ENCODE measurements at places on chromosomes 3 and 15. TPM values are rescaled to one million over a fixed set of nuclear protein-coding genes. Genes with fewer than 3 reads are reported as not detected.

The OCA2 gene
- 0.17 TPM for polyA plus RNA-seq

The PLSCR2 gene
- not detected for polyA plus RNA-seq

The RPL22L1 gene
- polyA plus RNA-seq: 387 TPM

The SAMD7 gene
- polyA plus RNA-seq: not detected

The SEC61A1 gene
- 96.4 TPM for polyA plus RNA-seq

The SELENOT gene
- polyA plus RNA-seq: 113 TPM

The MTMR10 gene
- polyA plus RNA-seq: 11.6 TPM

The TPRG1 gene
- polyA plus RNA-seq: 0.55 TPM

The LOXL1 gene
- 0.44 TPM for polyA plus RNA-seq

The MESP2 gene
- 0.57 TPM for polyA plus RNA-seq

The ANKUB1 gene
- polyA plus RNA-seq: not detected

The COL6A5 gene
- not detected for polyA plus RNA-seq

The SPATA12 gene
- 0.24 TPM for polyA plus RNA-seq

The CHRFAM7A gene
- polyA plus RNA-seq: 6.6 TPM

The ZNF662 gene
- not detected for polyA plus RNA-seq

The NUP210 gene
- 25.7 TPM for polyA plus RNA-seq

The CADM2 gene
- 0.07 TPM for polyA plus RNA-seq

The GHRL gene
- not detected for polyA plus RNA-seq

The PSMD2 gene
- polyA plus RNA-seq: 503 TPM

The GOLGA8T gene
- polyA plus RNA-seq: 2.1 TPM

The SERINC4 gene
- polyA plus RNA-seq: 0.04 TPM

The CCDC71 gene
- 9.6 TPM for polyA plus RNA-seq

The IL5RA gene
- not detected for polyA plus RNA-seq

The ONECUT1 gene
- polyA plus RNA-seq: 0.37 TPM

Measured in A549 (cell line).